ENCODE measurements at places on chromosomes 4 and X.

- H3K4me1 ChIP-seq = no peaks in the 10 kb centered on the region
- no peaks in the 10 kb centered on the region for H3K36me3 ChIP-seq
- no peak overlapping the region for H3K27ac ChIP-seq
- no peak for DNase-seq
These were observed 187.9 kb downstream of the MAB21L2 start for GRCh38 chr4:150769845-150770244.

DNA sequence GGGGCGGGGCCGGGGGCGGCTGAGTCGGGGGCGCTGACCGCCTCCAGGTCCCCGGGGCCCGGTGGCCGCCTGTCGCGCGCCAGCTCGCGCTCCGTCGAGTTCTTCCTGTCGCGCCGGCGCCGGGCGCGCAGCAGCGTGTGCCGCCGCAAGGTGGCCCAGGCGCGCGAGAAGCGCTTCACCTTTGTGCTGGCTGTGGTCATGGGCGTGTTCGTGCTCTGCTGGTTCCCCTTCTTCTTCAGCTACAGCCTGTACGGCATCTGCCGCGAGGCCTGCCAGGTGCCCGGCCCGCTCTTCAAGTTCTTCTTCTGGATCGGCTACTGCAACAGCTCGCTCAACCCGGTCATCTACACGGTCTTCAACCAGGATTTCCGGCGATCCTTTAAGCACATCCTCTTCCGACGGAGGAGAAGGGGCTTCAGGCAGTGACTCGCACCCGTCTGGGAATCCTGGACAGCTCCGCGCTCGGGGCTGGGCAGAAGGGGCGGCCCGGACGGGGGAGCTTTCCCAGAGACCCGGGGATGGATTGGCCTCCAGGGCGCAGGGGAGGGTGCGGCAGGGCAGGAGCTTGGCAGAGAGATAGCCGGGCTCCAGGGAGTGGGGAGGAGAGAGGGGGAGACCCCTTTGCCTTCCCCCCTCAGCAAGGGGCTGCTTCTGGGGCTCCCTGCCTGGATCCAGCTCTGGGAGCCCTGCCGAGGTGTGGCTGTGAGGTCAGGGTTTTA is 1.5 kb downstream of the ADRA2C start:
- H3K4me1 ChIP-seq = no peaks in the 10 kb centered on the region
- peak; percentile 46 for DNase-seq

DNA sequence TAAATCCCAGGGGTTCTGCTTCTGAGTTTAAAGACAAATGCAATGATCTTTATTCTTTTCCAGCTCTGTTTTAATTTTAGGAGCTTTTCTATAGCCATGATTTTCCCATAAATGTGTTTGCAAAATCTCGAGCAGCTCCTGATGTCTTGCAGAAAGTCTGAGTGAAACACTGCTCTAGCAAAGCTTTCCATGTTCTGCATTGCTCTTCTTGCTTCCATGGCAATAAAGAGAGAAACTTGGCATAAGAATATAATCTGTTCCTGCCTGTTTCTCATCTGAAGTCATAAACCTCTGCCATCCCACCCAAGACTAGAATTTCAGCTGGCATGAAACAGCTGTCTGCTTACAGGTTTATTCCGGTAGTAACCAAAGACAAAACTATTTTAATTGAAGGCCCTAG is 254.5 kb downstream of the SPRY1 start:
- H3K36me3 ChIP-seq = no peaks in the 10 kb centered on the region
- H3K27ac ChIP-seq = no peak overlapping the region
- no peaks in the 10 kb centered on the region for H3K4me1 ChIP-seq

DNA sequence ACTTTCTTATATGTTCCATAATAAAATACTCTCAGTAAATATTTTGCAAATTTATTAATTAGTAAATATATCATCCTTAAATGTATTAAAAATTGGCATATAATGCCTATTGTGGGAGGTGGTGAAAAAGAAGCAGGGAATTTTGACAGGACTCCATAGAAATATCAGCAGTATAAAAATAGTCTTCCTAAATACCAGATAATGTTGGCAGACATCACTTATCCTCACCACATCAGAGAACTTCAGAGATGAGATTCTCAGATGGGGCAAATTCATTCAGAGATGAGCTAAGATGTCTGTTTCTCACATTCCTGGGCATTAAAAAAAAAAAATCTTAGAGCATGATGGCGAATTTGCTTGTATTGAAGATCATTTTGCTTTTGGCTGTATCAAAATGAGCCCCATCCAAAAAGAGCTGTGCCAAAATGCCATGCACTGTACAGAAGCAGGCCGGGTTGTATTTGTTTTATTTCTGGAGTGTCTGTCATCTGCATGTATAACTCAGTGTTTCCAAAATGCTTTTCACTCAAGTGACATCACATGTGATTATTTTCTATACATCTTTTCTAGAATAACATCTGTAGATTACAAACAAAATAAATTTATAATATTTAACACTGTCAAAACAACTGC is 41.7 kb downstream of the ATP8A1 start:
- no peak overlapping the region for H3K4me3 ChIP-seq
- no peaks in the 10 kb centered on the region for H3K4me1 ChIP-seq
- H3K27ac ChIP-seq = no peak overlapping the region
- no peaks in the 10 kb centered on the region for H3K27me3 ChIP-seq
- no peak for DNase-seq

DNA sequence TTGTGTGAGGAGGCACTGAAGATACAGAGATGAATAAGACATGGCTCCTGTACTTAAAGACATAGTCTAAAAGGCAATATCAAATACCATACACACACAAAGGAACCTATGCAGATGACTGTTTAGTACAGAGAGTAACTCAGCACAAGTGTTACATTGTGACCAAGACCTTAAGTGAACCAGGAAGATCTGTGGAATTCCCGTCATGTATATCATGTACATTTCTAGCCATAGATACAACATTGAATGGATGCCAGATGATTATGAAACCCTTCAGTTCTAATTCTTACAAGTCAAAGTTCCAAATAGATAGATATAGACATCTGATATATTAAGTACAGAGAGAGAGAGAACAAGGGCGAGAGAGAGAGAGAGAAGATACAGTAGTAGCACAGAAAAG is 73.2 kb downstream of the PAK3 start:
- no peaks in the 10 kb centered on the region for H3K27me3 ChIP-seq
- DNase-seq = no peak

DNA sequence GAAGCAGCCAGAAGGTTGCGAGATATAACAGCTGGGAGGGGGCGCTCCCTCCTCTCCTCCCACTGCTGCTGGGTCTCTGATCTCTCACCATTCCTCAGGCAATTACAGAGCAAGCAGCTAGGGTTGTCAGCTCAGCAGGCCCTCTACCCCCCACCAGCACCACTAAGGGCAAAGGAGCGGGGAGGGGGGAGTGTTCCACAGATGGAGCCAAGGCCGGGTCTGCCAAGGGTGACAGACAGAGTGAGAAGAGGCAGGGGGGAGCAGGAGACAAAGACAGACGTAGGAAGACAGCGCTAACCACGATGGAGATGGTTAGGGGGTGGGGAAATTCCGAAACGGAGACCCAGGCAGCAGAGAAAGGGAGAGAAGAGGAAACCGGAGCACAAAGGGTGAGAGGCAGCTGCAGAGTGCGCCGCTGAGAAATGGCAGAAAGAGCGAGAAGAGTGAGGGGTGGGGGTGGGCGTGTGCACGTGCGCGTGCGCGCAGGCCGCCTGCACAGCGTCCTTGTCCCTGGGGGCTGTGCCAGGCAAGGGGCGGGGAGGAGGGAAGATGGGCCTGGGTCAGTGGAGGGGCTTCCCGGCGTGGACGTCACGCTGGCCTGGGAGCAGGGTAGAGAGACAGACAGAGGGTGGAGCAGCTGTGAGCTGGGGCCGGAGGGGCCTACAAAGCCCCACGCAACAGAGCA is 6.9 kb downstream of the L1CAM start:
- peaks cover 10% of the 10 kb centered on the region for H3K4me1 ChIP-seq
- H3K36me3 ChIP-seq = no peaks in the 10 kb centered on the region
- no peak overlapping the region for H3K27ac ChIP-seq
- no peak for DNase-seq
- H3K4me3 ChIP-seq = no peak overlapping the region

- peak overlapping the region; percentile 98 for H3K27ac ChIP-seq
- peaks cover 24% of the 10 kb centered on the region for H3K4me1 ChIP-seq
- H3K27me3 ChIP-seq = no peaks in the 10 kb centered on the region
- DNase-seq = peak; percentile 83
These were observed 583 bp downstream of the ABHD18 start for GRCh38 chr4:127965803-127966175.

GRCh38 chr4:88275516-88275915 is 8.8 kb downstream of the PPM1K start:
- H3K36me3 ChIP-seq = peaks cover 44% of the 10 kb centered on the region
- no peak overlapping the region for H3K4me3 ChIP-seq
- no peak overlapping the region for H3K27ac ChIP-seq
- no peaks in the 10 kb centered on the region for H3K27me3 ChIP-seq
- DNase-seq = no peak

DNA sequence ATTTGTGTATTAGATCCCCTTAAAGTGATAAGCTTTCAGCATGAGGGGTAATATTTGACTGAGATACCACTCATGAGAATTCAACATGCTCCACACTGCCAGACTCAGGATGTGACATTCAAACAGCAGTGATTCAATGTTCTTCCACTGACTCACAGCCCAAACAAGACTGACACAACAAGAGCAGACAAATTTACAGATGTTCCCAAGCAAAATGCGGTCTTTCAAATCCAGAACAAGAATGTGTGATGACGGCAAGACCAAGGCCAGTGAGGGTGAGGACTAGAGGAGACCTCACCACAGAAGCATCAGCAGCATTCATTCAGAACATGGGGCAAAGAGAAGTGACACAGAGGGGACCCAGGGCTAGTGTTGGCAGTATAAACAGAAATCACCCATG is 99.3 kb upstream of the GRIA3 start:
- no peak for DNase-seq
- no peaks in the 10 kb centered on the region for H3K27me3 ChIP-seq
- H3K4me1 ChIP-seq = no peaks in the 10 kb centered on the region
- no peak overlapping the region for H3K4me3 ChIP-seq

- H3K4me1 ChIP-seq = peaks cover under 1% of the 10 kb centered on the region
- H3K27ac ChIP-seq = no peak overlapping the region
- H3K27me3 ChIP-seq = no peaks in the 10 kb centered on the region
- no peak overlapping the region for H3K4me3 ChIP-seq
These were observed 79.2 kb upstream of the CLCN4 start for GRCh38 chrX:10077425-10078188.

DNA sequence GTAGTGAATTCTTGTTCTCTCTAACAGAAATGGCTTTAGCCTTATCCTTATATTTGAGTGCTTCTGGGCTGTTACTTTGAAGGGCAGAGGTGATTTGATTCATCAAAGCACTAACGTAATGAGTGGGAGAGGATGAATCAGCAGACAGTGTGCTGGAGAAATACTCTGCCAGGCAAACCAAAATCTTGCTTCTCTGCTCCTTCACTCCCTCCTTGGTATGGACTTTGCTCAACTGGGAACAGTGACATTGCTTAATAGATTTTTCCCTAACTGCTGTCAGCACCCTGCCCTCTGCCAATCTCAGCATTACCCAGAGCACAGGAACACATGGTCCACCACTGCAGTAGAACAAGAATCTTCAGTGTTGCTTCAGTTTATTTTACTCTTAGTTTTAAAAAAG is 56.0 kb downstream of the PDLIM5 start:
- no peak overlapping the region for H3K27ac ChIP-seq
- H3K4me1 ChIP-seq = no peaks in the 10 kb centered on the region
- no peaks in the 10 kb centered on the region for H3K27me3 ChIP-seq
- no peaks in the 10 kb centered on the region for H3K36me3 ChIP-seq

Measured in CD4-positive, CD25-positive, alpha-beta regulatory T cell (primary cell).